GM23248 (cell line): ENCODE measurements at places on chromosomes 12 and 14.

GRCh38 chr14:33786091-33786825 lies 164.6 kb downstream of the EGLN3 start:
- no peak for DNase-seq

- DNase-seq = no peak
These were observed 759.9 kb upstream of the FLRT2 start for GRCh38 chr14:84770030-84770429.

DNA sequence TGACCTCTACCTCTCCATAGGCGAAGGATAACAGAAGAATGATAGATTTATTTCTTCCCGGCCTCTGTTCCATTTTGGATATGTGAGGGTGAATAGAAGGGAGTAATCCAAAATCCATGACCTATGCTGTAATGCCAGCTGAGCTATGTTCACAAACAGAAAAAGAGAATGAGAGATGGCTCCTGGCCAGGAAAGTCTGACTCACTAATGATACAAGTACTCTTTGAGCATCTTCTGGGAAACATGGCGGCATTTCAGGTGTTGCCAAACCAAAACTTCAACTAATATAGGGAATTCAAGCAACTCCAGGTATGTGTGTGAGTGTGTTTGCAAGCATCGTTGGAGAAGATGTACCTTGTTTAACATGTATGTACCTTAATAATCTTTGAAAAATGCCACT lies 55.1 kb downstream of the MED13L start:
- peak; percentile 74 for DNase-seq

- no peak for DNase-seq
These were observed 42.1 kb upstream of the FZD10 start for GRCh38 chr12:130120012-130120805.

- DNase-seq = peak; percentile 90
These were observed 35.1 kb downstream of the TMBIM6 start for GRCh38 chr12:49776413-49776812.

- DNase-seq = no peak
These were observed 2.9 kb downstream of the ATXN3 start for GRCh38 chr14:92103363-92103989.

DNA sequence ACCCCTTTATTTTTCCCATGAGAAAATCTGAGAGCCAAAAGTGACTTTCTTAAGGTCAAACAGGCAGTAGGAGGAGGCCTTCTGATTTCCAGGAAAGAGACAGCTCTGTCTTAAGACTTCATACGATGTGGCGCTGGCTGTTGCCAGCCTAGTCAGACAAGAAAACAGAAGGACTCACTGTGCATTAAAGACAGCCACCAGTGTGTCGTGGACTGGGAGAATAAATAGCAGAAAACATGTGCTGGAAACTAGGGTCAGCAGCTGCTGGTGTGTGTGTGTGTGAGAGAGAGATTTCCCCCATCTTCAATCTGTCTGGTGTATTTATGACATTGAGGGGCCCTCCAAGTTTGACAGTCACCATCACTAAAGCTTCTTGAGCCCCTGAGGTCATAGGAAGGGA lies 708.6 kb upstream of the TMEM132C start:
- no peak for DNase-seq

- no peak for DNase-seq
These were observed 6.1 kb downstream of the OR6C1 start for GRCh38 chr12:55320201-55320600.

- DNase-seq = no peak
These were observed 183.6 kb downstream of the FBXL14 start for GRCh38 chr12:1410794-1411193.
